ENCODE measurements at places on chromosomes 12 and 14.
A peak's percentile ranks its signal among the peaks of the same experiment; 100 is the strongest.

DNA sequence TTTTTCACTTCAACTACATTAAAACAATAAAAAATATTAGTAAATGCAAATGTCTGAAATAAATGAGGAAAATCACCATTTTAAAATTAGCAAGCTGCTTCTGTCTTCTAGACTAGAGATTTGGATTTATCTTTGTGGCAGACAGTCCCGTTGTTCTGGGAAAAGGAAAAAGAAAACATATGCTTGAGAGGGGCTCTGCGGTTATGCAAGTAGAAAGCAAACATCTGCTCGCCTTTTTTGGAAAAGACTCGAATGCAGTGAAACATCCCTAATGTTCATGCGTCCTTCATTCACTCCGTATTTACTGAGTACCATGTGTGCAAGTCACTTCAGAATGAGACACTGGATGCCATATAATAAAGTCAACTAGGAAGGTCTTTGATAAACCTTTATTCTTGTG, 44.9 kb downstream of the IFNG start:
- DNase-seq = no peak

DNA sequence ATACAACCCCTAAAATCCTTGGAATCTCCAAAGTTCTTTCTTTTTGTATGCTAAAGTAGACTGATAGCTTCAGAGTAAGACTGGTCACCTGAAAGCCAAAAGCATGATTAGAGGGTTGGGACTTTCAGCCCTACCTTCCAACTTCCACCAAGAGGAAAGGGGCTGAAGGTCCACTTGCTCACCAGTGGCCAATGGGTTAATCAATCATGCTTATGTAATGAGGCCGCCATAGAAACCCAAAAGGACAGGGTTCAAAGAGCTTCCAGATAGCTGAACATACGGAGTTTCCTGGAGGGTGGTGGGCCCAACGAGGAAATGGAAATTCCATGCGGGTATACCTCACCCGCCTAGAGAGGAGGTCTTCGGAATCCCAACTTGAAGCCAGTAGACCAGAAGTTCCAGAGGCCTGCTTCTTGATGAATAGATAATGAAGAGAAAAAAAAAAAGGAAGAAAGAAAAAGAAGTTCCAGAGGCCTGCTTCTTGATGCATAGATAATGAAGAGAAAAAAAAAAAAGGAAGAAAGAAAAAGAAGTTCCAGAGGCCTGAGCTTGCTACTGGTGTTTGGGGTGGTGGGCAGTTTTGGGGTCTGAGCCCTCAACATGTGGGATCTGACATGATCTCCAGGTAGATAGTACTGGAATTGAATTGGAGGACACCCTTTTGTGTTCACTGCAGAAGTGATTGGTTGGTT, 11.2 kb upstream of the BTG1 start:
- no peak for DNase-seq

- no peak for DNase-seq
These were observed 5.4 kb upstream of the KRT2 start for GRCh38 chr12:52657250-52657902.

DNA sequence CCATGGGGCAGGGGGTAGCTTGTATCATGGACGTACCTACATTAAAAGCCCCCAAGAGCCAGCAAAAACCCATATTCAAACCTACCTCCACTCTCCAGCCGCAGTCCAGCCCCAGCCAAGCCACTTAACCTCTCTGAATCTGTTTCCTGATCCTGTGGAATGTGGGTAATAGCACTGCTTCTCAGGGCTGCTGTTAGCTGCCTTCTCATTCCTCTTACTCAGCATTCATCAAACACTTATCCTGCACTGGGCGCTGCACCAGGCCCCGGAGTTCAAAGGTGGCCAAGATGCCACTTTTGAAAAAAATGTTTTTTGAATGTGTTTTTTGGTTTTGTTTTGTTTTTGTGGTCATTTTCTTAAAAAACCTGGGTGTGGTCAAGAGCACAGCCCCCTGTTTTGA, 237.4 kb downstream of the CHST11 start:
- no peak for DNase-seq

DNA sequence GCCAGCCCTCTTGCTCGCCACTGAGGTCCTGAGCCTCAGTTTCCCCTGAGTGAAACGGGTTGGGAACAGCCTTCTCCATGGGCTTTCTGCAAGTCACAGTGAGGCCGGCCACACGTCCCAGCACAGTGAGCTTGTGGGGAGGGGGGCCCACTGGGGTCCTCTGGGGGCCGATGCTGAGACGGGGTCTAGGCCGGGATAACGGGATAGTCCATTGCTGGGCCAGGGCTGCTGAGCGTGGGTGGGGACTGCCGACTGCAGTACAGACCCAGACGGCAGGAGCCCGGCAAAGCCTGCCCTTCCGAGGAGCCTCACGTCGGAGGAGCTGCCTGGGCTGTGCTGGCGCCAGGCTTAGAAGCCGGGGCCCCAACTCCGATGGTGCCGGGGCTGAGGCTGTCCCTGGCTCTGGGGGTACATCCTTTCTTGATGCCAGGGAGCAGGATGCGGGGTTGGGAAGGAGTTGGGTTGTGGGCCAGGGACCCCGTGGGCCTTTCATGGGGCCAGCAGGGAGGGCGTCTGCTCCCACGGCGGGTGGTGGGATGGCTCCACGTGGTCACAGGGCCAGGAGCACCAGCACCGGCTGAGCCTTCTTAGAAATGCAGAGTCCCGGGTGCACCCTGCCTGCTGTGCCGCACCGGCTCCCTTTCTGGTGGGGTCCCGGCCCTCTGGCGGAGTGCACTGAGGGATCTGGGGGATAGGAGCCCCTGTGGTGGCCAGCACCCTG, 24.2 kb downstream of the NOC4L start:
- no peak for DNase-seq

DNA sequence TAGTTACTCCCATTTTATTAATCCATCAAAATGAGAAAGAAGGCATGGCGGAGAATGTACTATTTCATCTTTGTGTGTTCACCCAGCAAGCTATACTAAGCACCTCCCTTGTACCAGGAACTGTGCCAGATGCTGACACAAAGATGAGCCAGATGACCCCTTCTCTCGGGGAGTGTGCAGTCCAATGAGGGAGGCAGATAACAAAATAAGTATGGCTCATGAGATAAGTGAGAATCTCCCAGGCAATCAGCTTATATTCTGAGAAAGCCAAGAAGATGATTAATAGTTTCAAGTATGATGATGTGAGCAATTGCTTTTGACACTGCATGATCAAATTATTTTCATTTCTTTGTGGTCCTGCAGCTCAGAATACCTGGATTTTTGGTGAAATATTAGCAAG, 1.3 kb upstream of the TMEM233 start:
- no peak for DNase-seq

- DNase-seq = no peak
These were observed 218.3 kb upstream of the CNTN1 start for GRCh38 chr12:40473962-40474361.

DNA sequence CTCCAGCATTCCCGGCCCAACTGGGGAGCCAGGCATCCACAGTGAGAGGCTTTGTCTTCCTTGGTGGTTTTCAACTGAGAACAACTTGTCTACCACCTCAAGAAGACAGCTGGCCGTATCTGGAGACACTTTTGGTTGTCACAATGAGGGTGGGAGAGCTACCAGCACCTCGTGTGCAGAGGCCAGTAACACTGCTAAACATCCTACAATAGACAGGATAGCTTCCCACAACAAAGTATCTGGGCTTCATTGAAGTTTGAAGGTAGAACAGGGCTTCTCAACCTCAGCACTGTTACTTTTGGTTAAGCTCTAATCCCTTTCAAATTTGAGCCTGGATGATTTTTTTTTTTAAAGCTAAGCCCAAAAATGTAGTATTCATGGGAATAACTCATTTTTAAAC, 10.9 kb downstream of the SLC7A8 start:
- no peak for DNase-seq

DNA sequence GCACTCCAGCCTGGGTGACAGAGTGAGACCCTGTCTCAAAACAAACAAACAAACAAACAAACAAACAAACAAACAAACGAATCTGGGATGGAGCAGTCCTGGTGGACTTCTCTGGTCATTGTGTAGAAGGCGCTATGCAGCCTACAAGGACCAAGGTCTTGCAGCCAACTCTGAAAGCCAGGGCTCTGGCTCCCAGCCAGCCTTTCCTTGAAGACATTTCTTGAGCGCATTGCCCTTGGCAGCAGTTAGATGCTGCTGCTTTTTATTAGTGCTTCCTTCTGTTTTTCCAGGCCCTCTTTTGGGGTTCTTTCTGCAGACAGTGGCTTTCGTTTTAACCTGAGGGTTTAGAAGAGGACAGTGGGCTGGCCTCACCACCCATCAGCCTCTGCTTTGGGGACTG, 20.2 kb downstream of the CCDC177 start:
- no peak for DNase-seq

GRCh38 chr12:96219700-96220206, 25.6 kb downstream of the ELK3 start:
- no peak for DNase-seq

DNA sequence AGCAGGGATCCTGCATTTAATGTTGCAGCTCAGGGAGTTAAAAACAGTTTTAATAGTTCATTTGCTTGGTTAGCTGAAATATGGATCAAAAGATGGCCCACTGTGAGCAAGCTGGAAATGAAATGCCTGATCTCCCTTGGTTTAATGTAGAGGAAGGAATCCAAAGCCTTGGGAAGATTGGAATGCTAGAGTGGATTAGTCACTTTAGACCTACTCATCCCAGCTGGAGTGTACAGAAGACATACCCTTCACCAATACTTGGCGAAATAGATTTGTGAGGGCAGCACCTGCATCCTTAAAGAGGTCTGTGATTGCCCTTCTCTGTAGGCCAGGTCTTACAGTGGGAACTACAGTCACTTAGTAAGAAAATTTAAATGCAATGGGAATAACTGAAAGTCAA, 58.0 kb upstream of the KRAS start:
- no peak for DNase-seq

DNA sequence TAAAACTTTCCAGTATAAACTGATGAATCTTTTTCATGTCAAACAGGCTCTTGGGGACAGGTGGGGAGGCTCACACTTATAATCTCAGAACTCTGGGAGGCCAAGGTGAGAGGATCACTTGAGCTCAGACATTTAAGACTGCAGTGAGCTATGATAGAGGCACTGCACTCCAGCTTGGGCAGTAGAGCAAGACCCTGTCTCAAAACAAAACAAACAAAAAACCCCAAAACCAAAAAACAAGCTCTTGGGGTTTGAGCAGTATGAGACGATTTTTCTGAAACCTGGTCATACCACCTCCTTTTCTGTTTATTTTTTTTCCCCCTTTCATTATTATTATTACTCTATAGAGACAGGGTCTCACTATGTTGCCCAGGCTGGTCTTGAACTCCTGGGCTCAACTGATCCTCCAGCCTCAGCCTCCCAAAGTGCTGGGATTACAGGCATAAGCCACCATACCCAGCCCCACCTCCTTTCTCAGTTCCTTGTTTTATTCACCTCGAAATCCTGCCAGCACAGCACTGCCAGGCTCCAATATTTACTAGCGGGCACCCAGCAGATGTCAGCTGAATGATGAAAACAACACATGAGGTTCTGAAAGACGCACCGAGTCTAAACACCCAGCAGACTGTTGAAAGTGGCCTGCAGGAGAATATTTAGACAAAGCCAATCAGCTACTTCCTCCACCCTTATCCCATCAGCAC, 19.5 kb upstream of the CDK17 start:
- no peak for DNase-seq

DNA sequence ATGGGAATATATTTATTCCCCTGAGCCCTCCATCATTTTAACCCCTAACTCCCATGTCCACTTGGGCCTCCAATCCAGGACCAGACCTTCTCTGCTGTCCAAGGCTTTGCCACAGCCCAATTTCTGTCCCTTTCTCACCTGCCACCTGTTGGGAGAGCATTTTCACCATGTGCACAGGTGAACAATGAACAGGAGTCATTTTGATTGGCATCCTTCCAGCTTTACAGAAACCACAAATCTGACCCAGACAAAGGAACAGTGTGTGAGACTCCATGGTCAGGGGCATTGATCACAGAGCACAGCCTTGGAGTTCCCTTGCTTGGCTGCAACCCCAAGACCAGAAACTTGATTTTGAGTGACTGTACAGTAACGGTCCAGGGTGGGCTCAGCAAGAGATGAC, 91.9 kb downstream of the CRACR2A start:
- no peak for DNase-seq

GRCh38 chr14:39266525-39266870, 32.8 kb downstream of the MIA2 start:
- no peak for DNase-seq

DNA sequence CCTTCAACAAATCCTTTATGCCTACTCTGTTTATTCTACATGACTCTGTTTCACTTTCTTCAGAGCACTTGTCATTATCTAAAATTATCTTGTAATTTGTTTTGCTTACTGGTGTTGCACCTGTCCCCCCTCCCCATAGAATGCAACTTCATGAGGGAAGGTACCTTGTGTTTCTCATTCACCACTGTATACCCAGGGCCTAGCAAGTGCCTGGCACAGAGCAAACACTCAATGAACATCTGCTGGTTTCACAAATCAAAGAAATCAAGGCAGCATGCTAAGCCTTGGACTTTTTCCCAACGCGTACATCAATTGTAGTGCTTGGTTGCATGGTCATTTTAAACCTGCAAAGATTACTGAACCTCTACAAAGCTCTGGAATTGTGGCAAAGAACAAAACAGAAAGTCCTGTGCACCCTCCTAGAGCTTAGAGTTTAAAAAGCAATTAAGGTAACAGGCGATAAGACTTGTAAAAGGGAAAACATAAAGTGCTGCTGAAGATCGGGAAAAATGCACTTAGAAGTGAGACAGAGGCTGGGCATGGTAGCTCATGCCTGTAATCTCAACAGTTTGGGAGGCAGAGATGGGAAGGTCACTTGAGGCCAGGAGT, 479.1 kb downstream of the MED13L start:
- DNase-seq = no peak

DNA sequence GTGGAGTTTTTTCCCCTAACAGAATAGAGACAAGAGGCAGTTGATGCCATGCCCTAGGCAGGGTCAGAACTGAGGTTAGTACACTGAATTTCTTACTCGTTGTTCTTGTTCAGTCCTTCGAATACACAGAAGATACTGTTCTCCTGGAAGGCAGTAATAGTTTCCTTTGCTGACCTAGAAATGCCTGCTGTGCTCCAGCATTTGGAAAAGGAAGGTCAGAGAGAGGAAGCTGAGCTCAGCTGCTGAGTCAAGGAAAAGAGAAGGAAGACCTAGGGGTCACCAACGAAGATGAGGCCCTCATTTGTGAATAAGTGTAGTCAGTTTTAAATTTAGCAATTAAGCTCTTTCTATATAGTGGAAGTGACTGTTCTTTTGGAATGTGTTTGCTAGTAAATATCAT, 100.1 kb downstream of the CRADD start:
- DNase-seq = no peak

GRCh38 chr12:77005611-77006098, 59.7 kb downstream of the E2F7 start:
- no peak for DNase-seq

GRCh38 chr14:74712499-74713394, at the start of the genes AREL1 and FCF1:
Gene AREL1, minus strand, starts transcription at chr14:74713080. Its CDS starts 27,465 bp downstream, at chr14:74685615.
Gene FCF1, plus strand, starts transcription at chr14:74713144. Its CDS starts 54 bp downstream, at chr14:74713198.
- DNase-seq = peak; percentile 79

DNA sequence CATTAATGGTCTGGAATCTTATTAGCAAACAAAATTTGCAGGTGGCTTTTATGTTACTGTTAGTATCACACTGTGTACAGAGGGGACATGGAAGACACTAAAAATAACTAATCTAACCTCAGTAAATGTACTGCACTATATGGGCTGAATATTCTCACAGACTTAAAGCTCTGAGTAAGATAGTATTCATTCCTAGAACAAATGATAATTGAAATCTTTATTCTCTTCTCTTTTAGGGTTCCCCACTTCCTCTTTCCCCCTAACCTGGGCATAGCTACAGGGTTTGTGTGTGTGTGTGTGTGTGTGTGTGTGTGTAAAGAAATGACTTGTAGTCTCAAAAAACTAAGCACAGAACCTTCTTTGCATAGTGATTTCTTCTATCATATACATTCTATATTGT, 21.4 kb upstream of the HECTD1 start:
- DNase-seq = no peak

- DNase-seq = no peak
These were observed 907.6 kb upstream of the FLRT2 start for GRCh38 chr14:84622357-84622756.

All from effector memory CD4-positive, alpha-beta T cell (primary cell).